EH (cell line): ENCODE measurements at places on chromosomes 5 and 9.

DNA sequence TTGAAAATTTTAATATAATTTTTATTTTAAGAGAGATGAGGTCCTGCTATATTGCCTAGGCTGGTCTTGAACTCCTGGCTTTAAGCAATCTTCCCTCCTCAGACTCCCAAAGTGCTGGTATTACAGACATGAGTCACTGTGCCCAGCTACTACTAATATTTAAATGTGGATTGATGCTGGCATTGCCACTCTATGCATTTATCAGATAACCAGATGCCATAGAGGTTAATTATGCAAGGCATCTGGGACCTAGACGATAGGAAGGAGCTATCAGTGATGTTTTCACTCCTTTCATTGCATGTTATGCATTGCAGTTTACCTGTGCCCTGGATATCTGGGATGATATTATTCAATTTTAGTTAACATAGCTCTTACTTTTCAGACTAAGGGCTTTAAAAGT lies 127.0 kb downstream of the RPS23 start:
- DNase-seq: no peak

- no peak for DNase-seq
Observed at GRCh38 chr5:146796144-146796543, 82.4 kb downstream of the PPP2R2B start.

- DNase-seq: no peak
Observed at GRCh38 chr5:119951330-119951934, 322.1 kb downstream of the FAM170A start.

DNA sequence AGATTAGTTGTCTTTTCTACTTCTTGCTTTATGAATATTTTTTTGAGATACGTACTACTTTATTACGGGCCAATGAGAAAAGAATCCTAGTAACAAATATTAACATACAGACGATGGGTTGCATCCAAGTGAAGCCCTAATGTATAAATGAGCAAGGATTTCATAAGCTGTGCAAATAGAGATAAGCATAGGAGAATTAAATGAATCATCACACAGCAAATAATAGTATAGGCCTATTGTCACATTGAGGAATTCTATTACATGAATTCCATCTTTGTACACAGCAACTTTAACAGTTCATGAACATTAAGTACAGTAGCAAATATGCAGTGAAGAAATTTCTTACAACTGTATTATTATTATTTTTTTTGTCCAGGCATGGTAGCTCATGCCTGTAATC lies 78.0 kb downstream of the ACER2 start:
- no peak for DNase-seq

- DNase-seq: peak; percentile 48
Observed at GRCh38 chr5:33934176-33934575, 2.0 kb upstream of the RXFP3 start.
